ENCODE measurements at places on chromosomes 7 and 10. TPM values are rescaled to one million over a fixed set of nuclear protein-coding genes. Genes with fewer than 3 reads are reported as not detected.
A peak's percentile ranks its signal among the peaks of the same experiment; 100 is the strongest.

ARL4A gene
- 14.5 TPM for total RNA-seq

DNA sequence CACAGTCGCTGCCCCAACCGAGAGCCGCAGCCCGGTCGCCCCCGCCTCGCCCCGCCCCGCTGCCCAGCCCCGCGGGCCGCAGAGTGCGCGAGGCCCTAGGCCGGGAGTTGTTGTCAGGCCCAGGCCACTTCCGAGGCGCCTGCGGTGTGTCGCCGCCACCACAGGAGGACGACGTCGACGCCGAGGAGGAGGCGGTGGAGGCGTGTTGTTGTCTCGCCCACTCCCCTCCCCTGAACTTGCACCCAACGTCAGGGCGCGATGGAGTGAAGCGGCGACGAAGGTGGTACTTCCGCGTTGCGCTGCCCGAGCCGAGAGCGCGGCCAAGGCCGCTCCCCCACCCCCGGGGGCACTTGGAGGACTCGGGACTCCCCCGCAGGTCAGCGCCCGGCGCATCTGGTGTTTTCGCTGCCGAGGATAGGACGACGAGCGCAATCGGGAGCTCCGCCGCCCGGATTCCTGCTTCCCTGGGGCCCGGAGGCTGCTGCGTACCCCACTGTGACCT is at the start of gene CDK13:
CDK13 (plus strand) TSS at position 286 of the 502 bp plus-strand sequence. CDS start 386 bp downstream, outside the sequence.
- DNase-seq = peak; percentile 97

GRCh38 chr10:43595739-43596298 is 10.4 kb upstream of the ZNF485 start:
- DNase-seq = peak; percentile 52

- no peak for DNase-seq
These were observed 113.8 kb upstream of the SGCE start for GRCh38 chr7:94769724-94770123.

GRCh38 chr7:7946486-7946885 is 22.1 kb upstream of the GLCCI1 start:
- DNase-seq = no peak

GRCh38 chr7:124552217-124552616 is 213.4 kb downstream of the GPR37 start:
- DNase-seq = no peak
